ENCODE measurements at places on chromosomes 11 and 22.
A peak's percentile ranks its signal among the peaks of the same experiment; 100 is the strongest.

DNA sequence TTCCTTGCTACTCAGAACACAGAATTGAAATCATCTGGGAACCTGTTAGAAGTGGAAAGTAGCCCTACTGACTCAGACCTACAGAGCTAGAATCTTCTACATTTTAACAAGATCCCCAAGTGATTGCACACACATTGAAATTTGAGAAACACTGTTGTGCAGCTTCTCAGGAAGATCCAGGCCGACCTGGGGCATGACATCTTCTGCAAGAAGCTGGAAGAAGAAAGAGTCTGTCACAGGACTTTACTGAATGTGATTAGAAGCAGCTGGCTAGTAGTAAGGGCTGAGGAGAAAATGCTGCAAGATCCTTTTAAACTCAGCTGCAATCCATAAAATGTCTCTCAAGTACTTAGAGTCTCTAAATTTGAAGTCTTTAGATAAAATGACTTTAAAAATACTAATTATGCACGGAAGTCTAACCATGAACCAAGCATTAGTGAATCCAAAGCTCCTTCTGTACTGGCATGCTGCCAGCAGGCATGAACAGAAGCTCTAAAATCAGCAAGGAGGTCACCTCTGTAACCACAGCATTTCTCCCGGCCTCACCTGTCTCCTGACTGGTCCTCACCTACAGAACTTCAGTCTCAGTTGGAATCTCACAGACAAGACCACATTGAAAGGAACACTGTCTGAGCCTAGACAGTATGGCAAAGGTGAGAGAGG, 85.0 kb downstream of the SERGEF start:
- no peak for DNase-seq

GRCh38 chr11:7909585-7910285, 21.3 kb downstream of the OR10A6 start:
- DNase-seq, result no peak

DNA sequence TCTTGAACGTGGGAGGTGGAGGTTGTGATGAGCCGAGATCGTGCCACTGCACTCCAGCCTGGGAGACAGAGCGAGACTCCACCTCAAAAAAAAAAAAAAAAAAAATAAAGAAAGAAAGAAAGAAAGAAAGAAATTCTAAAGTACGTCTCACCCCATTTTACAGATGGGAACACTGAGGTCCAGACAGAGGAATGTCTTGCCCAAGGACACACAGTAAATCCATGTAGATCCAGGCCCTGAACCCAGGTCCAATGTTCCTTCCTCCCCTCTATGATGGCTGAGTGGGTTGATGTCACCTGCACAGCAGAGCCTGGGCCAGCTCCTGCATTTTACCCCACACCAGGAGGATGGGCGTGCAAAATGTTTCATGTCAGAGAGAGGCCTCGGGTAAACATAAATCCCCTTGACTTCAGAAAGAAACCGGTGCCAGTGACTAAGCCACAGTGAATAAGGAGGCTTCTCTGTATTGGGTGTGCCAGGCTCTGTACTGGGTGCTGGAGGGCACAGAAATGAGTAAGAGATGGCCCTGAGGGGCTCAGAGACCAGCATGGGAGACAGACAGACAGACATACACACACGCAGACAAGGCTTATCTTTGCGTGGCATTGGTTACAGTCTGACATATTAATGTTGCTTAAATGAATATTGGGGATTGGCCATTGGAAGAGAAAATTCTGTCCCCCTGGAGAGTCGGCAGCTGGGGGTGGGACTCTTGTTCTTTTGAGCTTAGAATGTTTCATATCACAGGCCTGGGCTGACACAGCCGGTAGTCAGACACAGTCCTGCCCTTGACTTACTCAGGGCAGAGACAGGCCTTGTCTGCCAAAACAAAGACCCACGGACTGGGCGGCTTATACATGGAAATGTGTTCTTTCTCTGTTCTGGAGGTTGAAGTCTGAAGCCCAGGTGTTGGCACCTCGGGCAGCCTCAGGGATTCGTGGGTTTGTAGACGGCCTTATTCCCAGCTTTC, 105.4 kb downstream of the MIAT start:
- no peak for DNase-seq

DNA sequence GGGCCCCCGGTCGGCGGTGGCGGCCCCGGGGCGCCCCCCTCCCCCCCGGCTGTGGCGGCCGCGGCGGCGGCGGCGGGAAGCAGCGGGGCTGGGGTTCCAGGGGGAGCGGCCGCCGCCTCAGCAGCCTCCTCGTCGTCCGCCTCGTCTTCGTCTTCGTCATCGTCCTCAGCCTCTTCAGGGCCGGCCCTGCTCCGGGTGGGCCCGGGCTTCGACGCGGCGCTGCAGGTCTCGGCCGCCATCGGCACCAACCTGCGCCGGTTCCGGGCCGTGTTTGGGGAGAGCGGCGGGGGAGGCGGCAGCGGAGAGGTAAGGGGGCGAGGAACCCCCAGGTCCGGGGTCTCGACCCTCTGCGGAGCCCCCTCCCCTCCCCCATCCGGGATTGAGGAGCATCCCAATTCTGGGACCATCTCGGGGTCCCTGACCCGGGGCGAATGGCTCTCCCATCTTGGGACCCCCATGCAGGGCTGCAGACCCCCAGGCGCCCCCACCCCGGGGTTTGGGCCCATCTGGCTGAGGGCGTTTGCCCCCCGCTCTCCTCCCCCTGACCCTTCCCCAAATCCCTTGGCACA, 431 bp downstream of the KMT2A start:
- peak; percentile 44 for DNase-seq

DNA sequence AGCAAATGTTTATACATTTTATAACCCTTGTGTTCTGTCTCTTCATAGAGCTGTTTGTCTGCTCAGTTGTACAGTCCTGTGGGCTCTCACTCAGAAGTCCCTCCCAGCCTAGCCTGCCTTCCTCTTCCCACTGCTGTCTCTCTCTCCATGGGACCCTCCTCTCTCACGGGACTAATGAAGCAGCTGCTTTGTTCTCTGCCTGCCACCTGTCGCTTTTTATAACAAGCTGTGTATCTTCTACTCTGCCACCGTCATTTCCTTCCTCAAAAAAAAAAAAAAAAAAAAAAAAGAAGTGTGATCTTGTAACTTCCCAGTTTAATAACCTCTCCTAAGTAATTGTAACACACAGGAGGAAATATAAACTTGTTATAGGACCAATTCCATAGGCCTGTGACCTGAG, 92.2 kb upstream of the ALKBH3 start:
- DNase-seq, result no peak

DNA sequence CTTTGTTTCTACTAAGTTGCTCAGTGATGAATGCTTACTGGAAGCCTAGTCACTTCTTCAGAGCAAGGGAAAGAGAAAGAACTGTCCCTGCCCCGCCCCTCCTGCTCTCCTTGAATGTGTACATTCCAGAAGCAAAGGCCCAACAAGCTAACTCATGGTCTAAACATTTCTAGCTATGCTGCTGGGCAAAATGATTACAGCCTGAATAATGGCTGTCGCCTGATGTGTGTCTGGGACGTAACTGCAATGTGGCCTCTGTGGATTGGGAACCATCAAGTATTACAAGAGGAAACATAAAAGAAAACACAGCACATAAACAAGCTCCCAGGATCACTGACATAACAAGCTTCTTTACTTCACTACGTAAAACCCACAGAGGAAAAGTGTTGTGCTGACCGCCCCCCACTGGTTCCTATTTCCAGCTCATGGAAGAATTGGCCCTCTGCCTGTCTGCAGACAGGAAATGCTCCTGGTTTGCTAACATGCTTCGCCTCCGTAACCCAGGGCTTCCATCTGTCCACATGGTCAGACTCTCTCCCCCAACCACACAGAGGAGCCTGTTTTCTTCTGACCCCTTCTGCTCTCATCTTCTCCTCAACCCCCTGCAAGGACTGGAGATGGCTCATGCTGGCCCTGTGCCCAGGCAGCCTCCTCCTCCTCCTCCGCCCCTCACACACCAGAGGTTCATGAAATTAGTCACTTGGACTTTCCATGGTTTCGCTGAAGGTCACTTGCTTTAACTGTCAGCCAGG, 187.2 kb downstream of the MAML2 start:
- no peak for DNase-seq

GRCh38 chr11:38791346-38791961, 2193.4 kb upstream of the RAG2 start:
- DNase-seq, result no peak

GRCh38 chr11:108994887-108995286, 330.0 kb downstream of the DDX10 start:
- DNase-seq, result peak; percentile 1

DNA sequence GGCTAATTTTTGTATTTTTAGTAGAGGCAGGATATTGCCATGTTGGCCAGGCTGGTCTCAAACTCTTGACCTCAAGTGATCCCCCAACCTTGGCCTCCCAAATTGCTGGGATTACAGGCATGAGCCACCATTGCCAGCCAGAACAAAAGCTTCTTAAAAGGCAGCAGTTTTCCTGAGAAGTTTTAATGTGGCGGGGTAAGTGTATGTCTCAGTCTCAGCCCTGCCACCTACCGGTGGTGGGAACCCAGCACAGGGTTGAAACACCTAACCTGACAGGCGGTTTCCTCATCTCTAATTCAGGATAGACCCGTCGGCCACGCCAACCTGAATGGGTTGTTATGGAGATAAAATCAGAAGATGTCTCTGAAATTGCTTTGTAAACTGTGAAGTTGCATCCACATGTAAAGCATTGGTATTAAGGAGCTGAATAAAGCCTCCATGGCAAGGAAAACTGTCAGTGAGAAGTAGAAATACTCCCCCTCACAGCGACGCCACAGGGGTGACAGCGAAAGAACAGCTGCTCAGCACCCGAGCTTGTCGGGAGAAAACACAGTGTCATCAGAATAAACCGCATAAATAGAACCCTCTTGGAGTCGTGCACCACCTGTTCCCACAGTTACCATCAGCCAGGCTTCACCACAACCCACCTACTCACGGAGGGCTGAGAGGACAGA, 165.9 kb upstream of the NCAM1 start:
- no peak for DNase-seq

GRCh38 chr22:38941488-38941987, 15.9 kb upstream of the APOBEC3A start:
- DNase-seq, result peak; percentile 81

DNA sequence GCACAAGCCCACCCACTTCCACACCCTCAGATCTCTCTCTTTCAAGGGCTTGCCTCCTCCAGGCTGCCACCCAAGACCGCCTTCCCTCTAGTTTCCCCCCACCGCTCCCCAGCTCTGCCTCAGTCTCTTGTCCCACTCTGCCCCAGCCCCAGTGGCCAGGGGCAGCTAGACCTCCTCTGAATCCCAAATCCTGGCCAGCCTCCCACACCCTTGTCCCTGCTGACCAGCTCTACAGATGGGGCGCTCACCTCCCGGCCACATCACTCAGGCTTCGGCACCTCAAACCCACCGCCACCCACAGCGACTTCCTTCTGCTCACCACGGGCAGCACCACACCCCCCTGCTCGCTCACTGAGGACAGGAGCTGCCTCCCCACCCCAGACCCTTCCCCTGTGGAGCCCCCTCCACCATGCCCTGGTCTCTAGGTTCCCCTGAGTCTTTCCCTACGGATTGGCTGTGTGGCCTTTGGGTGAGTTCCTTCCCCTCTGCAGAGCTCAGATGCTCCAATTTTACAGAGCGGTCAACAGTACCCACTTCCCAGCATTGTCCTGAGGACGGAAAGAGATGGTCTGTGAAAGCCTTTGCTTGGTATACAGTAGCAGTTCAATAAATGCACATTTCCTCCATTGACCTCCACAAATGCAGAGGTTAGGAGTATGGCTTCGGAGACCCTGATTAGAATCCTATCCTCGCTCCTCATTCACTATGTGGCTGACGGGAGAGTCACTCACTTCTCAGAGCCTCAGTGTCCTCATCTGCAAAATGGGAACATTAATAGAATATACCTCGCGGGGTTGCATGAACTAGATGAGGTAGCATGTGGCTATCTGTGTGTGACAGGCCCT, 11.5 kb upstream of the SPI1 start:
- DNase-seq, result no peak

- no peak for DNase-seq
These were observed 27.9 kb upstream of the PDE2A start for GRCh38 chr11:72702096-72702495.

DNA sequence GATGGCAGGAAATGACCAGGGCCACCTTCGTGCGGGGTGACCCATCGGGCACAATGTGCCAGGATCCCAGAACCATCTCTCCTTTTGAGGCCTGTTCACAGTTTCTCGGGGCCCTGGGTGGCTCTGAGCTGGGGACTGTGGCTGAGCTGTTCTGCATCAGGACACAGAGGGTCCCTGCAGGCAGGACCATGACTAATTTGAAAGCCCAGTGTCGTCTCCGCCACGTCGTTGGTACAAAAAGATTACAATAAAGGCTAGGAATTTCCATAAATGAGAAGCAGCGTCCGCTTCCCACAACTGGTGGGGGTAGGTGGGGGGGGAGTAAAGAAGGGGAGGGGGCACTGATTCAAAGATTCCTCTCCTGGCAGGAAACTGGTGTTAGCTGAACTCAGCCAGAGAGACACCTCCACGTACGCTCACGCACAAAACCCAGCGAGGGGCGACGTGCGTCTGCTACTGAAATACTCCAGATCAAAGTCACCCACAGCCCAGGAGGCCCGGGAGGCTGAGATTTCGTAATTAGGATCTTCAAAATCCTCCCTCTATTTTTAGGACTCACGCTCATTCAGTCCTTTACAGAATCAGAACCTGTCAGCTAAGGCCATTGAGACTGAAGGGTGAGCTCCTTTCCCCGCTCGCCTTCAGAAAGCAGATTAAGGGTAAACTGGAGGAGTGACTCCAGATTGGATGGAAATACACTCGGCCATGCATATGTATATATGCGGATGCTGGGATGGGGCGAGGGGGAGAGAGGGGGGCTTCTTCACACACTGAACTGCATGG, 11.0 kb downstream of the MN1 start:
- DNase-seq, result no peak

GRCh38 chr11:111655924-111656323, 53.7 kb downstream of the SIK2 start:
- DNase-seq, result no peak

GRCh38 chr22:30968015-30968923, at the start of gene MORC2:
Gene MORC2 (minus strand): TSS chr22:30968774. CDS start chr22:30967889, 885 bp downstream.
- DNase-seq, result no peak

- no peak for DNase-seq
These were observed 29.5 kb upstream of the ANO5 start for GRCh38 chr11:22163394-22163797.

GRCh38 chr11:31966846-31967245, 124.0 kb upstream of the RCN1 start:
- no peak for DNase-seq

- DNase-seq, result peak; percentile 92
These were observed at the start of gene CD44 for GRCh38 chr11:35138943-35139721. Gene CD44 (plus strand): TSS chr11:35139171. CDS start chr11:35139304, 133 bp downstream.

- DNase-seq, result no peak
These were observed 6.7 kb upstream of the TPP1 start for GRCh38 chr11:6625832-6626420.

GRCh38 chr11:2303627-2304505, 2.1 kb downstream of the TSPAN32 start:
- no peak for DNase-seq

GRCh38 chr11:375065-376025, 6.0 kb downstream of the B4GALNT4 start:
- no peak for DNase-seq

- no peak for DNase-seq
These were observed 266.7 kb downstream of the OPCML start for GRCh38 chr11:133265530-133266035.

- no peak for DNase-seq
These were observed 5.2 kb downstream of the CAPN5 start for GRCh38 chr11:77071671-77072605.

GRCh38 chr11:118834427-118835028, 43.6 kb upstream of the DDX6 start:
- no peak for DNase-seq

- no peak for DNase-seq
These were observed 7.7 kb downstream of the LIF start for GRCh38 chr22:30238661-30239487.
